ENCODE measurements at places on chromosomes 1 and 21. TPM values are rescaled to one million over a fixed set of nuclear protein-coding genes. Genes with fewer than 3 reads are reported as not detected.

Gene MMEL1
- 1.9 TPM for total RNA-seq

Gene MYBPH
- not detected for total RNA-seq

Gene LRRC7
- 138 TPM for total RNA-seq

Gene SAMD13
- 1.8 TPM for total RNA-seq

Gene FAM151A
- not detected for total RNA-seq

Gene PAPPA2
- total RNA-seq = 3.9 TPM

Gene LIPI
- total RNA-seq = not detected

Gene LCE7A
- not detected for total RNA-seq

Gene BMP8A
- 6.3 TPM for total RNA-seq

Gene KANK4
- 4.3 TPM for total RNA-seq

Gene DRAM2
- total RNA-seq = 27.9 TPM

Gene PKP1
- total RNA-seq = 1.1 TPM

Gene ANGPTL1
- 3.5 TPM for total RNA-seq

Gene EDEM3
- 32.0 TPM for total RNA-seq

Gene AVPR1B
- not detected for total RNA-seq

Gene ANP32E
- 55.9 TPM for total RNA-seq

Gene GBP3
- 3.6 TPM for total RNA-seq

Gene USH2A
- total RNA-seq = 0.38 TPM

Gene CXADR
- total RNA-seq = 17.8 TPM

Gene NEGR1
- 89.0 TPM for total RNA-seq

Gene ALPL
- total RNA-seq = 9.2 TPM

Gene ZSWIM5
- total RNA-seq = 7.8 TPM

Gene DYNLT4
- total RNA-seq = not detected

Gene ADORA1
- total RNA-seq = 89.8 TPM

Gene FAM72B
- 1.00 TPM for total RNA-seq

Gene FAM177B
- total RNA-seq = 1.0 TPM

Gene TFF2
- not detected for total RNA-seq

Gene CYYR1
- 3.7 TPM for total RNA-seq

Gene OR6N1
- total RNA-seq = not detected

Gene AK5
- 267 TPM for total RNA-seq

Gene NFASC
- total RNA-seq = 326 TPM

Gene SPRR5
- total RNA-seq = not detected

Gene HTR1D
- total RNA-seq = 1.8 TPM

Gene COL24A1
- total RNA-seq = 11.8 TPM

Gene GBP6
- not detected for total RNA-seq

Gene RXRG
- total RNA-seq = 6.9 TPM

Gene HSD3B2
- not detected for total RNA-seq
